ENCODE measurements at places on chromosomes 2 and 18.

DNA sequence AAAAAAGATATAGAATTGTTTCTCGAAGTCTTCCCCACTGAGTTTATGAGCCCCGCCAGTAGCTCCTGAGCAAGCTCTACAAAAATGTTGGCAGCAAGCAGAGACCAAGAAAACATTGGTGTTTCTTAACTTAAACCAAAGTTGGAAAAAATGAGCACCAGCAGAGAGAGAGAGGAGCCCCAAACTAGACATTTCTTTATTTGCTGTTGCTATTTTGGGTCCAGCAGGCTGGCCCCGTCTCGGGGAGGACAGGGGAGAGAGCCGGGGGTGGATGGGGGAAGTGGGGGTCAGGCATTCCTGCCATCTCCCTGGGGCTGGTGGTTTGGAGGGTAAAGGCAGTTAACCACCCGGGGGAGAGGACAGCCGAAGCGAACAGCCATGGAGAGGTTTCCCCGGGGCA is 113.0 kb downstream of the DYSF start:
- no peak for DNase-seq

GRCh38 chr18:44799382-44799906 is 118.8 kb downstream of the SETBP1 start:
- DNase-seq, result no peak

DNA sequence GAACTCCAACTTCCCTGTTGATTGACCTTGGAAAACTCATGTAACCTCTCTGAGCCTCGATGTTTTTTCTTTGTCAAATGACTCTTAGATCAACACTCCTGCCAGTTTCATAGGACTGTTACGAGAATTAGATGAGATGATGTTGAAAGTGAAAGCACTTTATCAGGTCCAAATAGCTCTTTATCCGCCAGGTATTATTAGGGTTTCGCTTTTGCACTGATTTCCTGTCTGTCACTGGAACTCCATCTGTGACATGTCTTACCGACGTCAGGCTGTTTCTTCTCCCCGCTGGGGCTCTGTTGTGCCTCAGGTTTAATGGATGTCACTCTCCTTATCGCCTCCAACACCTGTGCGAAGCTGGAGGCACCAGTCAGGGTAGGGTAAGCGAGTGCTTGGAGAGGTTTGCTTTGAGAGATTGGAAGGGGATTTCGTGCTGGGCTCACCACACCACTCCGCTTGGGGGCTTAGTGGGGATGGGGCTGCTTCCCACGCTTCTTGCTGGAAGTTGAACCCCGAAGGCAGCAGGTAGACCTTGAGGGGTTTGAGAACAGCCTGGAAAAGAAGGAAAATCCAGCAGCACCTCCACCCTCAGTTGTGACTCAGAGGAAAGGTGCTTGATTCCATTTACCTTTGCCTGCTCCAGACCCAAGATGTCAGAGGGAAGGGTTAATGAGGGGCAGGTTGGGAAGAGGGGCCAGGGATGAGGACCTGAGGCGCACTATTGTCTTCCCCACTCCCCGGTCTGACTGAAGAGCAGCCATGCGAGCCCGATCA is 4.3 kb downstream of the GAD1 start:
- DNase-seq, result no peak

GRCh38 chr2:150159300-150159699 is 328.2 kb downstream of the RND3 start:
- DNase-seq, result no peak

DNA sequence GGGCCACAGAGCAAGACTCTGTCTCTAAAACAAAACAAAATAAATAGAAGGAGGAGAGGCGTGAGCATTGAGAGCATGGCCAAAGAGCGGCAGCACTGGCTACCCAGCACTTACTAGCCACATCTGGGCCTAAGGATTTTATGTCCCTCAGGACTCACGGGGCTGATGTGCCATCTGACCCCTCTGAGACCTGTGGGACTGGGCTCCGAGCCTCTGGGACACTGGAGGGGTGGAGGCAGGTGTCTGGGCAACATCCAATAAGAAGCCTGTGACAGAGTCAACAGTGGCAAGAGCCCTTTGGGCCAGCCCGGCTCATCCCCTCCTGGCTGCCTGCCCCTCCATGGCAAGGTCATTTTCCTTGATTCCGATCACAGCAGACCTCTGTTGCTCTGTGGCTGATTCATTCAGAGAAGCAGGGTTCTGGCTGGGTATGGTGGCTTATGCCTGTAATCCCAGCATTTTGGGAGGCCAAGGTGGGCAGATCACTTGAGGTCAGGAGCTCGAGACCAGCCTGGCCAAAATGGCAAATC is 60.7 kb downstream of the RRM2 start:
- peak; percentile 59 for DNase-seq

DNA sequence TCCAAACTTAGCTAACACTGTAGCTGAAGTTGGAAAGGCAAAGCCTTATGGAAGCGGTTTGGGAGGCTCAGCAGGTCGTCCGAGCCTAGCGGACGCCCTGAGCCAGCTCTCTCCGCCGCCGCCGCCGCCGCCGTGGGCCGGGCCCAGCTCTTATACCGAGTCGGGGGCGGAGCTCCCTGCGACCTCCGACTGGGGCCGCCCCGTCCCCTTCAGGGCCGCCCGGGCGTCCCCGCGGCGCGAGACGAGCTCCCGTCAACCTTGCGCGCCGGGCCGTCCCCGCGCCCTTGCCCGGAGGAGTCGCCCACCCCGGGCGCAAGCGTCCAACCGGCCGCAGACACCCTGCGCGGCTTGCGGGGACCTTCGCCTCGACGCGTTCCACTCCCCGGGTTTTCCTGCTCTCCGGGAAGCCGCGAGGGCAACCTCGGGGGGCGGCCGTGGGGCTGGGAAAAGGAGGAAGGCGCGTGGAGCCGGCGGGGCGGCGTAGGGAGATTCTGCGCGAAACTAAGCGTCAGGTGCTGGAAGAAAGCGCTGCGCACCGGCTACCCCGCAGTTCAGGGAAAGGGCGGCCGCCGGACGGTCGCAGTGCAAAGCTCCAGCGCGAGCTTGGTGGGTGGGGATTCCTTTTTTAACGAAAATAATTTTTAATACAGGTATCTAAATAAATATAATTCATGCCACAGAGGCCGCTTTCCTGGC is at the start of gene SLC40A1:
Gene SLC40A1 (minus strand): TSS at position 129 of the 696 bp plus-strand sequence. CDS start 326 bp downstream, outside the sequence.
- peak; percentile 23 for DNase-seq

GRCh38 chr2:112182581-112183034 is 44.4 kb downstream of the FBLN7 start:
- no peak for DNase-seq

DNA sequence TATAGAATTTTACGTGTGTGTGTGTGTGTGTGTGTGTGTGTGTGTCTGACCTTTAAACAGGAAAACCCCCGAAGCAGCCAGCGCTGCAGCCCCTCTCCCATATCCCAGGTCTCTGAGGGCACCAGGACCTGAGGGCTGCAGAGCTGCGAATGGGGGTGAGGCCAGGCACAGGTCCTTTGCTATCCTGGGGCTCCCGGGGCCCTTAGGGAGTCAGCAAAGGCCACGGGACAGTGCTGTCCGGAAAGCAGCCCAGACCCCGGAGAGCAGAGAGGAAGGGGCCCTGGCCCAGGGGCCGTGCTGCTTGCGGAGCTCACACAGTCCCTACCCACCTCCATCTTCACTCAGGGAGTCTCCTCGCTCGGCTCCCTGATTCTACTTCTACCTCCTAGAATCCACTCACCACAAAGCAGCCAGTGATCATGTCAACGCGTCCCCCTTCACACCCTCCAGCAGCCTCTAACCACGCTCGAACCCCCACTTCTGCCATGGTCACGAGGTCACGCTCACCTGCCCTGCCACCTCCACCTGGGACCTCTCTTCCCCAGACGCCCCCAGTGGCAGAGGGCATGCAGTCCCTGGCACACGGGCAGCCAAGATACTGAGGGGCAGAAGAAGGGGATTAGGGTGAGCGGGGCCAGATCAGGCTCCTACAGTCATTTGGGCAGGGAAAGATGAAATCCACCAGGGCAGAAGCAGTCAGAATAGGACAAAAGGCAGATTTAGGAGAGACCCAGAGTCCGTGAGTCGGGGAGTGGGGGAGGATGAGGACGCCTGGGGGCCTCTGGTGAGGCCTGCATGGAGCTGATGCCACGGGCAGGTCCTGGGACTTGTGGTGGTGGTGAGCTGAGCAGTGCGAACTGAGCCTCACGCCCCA is 86.7 kb downstream of the USP40 start:
- DNase-seq, result peak; percentile 35

DNA sequence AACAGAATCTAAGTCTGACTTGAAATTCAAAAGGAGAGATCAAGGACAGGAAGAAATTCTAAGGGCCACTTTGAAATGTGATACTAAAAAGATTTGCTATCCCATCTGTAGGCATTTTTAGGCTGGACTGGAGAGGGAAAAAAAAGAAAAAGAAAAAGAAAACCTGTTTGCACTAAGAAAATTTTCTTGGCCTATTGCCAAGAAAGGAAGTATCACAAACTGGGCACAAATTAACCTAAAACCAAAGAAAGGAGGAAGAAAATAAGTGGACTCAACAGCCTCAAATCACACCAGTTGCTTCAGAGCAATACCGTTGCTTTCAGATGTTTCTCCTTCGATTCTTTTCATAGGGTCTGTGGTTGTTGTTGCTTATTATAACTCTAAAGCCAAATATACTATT is 287.9 kb upstream of the VRK2 start:
- no peak for DNase-seq

DNA sequence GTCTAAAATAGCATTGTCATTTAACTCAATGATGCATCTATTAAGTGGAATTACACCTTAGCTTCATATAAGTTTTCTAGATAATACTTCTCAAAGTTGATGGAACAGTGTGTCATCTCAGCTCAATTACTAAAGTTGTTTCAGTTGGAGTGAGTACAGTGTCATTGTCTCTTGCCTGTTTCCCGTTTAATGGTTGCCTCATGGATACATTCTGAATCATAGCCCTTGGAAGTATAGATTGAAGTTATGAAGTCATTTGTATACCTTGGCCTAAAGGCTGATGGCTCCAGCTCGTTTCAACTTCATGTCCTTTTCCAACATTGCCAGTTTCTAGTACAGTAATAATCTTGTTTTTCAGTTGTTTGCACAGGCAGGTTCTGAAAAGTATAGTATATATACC is 130.5 kb upstream of the NOSTRIN start:
- no peak for DNase-seq

GRCh38 chr2:109433486-109433885 is 180.3 kb downstream of the SEPTIN10 start:
- DNase-seq, result peak; percentile 4
